Activated naive CD8-positive, alpha-beta T cell treated with anti-CD3 and anti-CD28 coated beads, Interleukin-2, amount 50 U/mL, for 24 hours (primary cell): ENCODE measurements at places on chromosomes 2 and 18.
A peak's percentile ranks its signal among the peaks of the same experiment; 100 is the strongest.

DNA sequence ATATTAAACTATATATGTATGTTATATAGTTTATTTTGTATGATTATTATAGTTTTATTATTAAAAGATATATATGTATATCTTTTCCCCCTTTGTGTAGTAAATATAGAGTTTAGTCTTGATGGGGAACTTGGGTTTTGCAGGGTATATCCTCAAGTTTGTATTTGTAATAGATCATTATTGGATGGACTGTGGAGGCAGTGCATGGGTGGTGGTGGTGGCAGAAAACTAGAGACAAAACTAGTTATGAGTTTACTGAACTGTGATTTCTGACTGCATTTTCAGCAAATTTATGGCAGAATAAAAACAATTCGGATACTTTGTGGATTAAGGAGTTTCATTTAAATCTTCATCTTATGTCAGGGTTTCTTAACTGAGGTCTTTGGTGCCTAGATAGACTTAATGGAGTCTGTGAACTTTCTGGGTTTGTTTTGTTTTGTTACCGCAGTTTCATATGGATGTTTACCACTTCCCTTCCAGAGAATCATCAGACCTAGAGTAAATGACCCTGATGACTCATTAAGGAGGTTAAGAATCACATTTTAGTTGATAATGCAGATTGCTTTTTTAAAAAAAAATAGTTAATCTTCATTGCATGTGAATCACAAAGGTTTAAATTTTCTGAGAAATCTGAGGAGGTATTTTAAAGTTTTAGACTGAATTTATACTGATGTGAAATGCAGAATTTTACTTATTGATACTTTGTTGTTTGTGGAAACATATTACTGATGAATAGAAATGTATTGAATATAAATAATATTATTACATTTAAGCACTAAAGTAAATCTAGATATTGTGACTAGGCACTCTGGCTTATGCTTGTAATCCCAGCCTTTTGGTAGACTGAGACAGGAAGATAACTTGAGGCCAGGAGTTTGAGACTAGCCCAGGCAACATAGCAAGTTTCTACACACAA lies 14.5 kb downstream of the EPC2 start:
- peak overlapping the region; percentile 73 for H3K27ac ChIP-seq
- H3K4me3 ChIP-seq = peak overlapping the region; percentile 52
- H3K27me3 ChIP-seq = no peaks in the 10 kb centered on the region
- peaks cover 66% of the 10 kb centered on the region for H3K4me1 ChIP-seq

DNA sequence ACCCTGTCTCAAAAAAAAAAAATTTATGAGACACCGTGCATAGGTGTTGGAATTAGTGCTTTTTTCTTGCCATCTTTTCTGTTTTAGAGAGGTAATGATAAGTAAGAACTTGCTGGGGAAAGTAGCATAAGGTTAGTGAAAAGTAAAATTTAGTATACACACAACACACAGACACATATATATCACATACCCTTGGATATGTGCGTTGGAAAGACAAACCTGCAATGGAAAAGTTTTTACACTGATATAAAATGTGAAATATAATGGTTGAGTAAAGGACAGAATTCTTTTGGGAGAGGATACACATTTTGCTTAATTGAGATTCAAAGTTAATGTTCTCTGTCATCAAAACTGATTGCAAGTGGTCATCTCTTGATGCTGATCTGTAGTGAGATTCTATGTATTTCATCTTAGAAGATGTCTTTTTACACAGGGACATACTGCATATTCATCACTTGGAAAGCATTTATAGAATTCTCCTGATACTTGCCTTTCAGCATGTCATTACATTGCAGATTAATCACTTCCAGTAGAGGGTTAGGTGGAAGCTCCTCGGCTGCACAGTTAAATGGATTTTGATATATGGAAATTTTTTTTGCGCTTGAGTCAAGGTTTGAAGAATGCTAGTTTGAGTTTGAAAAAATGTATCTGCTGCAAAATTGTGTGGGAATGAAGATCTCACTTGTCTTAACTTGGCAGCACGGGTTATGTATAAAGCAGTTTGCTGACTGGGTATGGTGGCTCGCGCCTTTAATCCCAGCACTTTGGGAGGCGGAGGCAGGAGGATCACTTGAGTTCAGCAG lies 13.5 kb downstream of the PPP1CB start:
- DNase-seq = no peak
- peaks cover 85% of the 10 kb centered on the region for H3K4me1 ChIP-seq
- no peak overlapping the region for H3K4me3 ChIP-seq
- peaks cover 28% of the 10 kb centered on the region for H3K36me3 ChIP-seq
- no peaks in the 10 kb centered on the region for H3K27me3 ChIP-seq
- H3K27ac ChIP-seq = peak overlapping the region; percentile 9

DNA sequence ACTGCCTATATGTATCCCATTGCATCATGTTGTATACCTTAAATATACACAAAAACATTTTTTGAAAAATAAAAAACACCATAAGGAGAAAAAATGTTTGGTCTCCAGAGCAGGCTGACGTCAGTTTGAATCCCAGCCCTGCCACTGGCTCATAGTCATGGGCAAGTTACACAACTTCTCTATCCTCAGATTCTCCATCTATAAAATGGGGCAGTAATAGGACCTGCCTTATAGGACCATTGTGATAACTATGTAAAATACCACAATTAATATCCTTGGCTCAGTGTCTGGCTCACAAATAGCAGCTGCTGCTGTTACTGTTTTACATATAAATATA lies 135.6 kb downstream of the SMAD7 start:
- H3K4me3 ChIP-seq = no peak overlapping the region
- peaks cover 55% of the 10 kb centered on the region for H3K4me1 ChIP-seq
- no peaks in the 10 kb centered on the region for H3K27me3 ChIP-seq
- H3K36me3 ChIP-seq = peaks cover 5% of the 10 kb centered on the region
- peak overlapping the region; percentile 84 for H3K27ac ChIP-seq

DNA sequence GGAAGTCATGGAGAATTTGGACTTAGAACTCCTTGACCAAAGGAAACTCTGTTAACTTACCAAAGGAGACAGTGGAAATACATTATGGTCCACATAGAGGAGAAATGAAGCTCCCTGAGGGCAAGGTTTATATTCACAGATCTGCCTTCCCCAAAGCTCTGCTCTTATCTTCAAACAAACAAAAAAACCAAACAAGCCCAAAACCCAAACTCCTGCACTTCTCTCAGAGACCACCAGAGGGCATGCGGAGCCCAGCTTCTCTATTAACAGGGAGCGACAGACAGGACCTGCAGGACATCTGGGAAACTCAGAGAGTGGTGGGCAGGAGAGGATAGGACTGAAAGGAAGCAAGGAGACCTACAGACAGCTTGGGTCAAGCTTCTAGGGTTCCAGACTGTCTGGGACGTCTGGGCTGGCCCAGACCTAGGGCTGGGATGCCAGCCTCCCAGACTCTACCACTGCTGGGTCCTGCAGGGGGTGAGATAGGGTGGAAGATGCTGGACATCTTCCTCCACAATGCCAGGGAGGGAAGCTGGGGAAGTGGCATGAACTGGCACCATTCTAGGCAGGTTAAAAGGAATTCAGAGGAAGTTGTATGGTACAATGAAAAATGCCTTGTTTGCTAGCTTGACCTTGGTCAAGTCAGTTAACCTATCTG lies 4.0 kb upstream of the WNT10A start:
- H3K4me3 ChIP-seq = no peak overlapping the region
- H3K27me3 ChIP-seq = peaks cover 48% of the 10 kb centered on the region
- H3K27ac ChIP-seq = no peak overlapping the region
- peaks cover 39% of the 10 kb centered on the region for H3K4me1 ChIP-seq

DNA sequence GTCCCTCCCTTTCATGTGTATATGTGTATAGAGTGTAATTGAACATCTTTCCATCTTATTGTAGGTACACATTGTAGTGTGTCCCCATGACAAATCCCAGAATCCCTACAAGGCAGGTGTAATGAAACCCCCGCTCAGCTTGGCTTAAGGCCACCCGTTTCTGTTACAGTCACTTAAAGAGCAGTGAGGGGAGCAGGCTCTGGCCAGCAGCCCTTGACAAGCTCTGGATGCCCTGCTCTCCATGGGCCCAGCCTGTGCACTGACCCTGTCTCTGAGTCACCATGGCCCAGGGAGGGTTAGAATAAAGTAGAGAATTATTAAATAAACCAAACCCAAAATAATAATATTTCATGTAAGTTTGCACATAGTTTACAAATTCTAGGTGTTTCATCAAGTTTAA lies 17.2 kb upstream of the MAL start:
- no peak for DNase-seq
- H3K4me1 ChIP-seq = peaks cover 10% of the 10 kb centered on the region
- no peaks in the 10 kb centered on the region for H3K36me3 ChIP-seq
- H3K27me3 ChIP-seq = peaks cover 2% of the 10 kb centered on the region

- no peak overlapping the region for H3K4me3 ChIP-seq
- no peaks in the 10 kb centered on the region for H3K4me1 ChIP-seq
- H3K36me3 ChIP-seq = no peaks in the 10 kb centered on the region
- no peak overlapping the region for H3K27ac ChIP-seq
Measured at GRCh38 chr2:77521548-77521891, 656 bp downstream of the LRRTM4 start.

DNA sequence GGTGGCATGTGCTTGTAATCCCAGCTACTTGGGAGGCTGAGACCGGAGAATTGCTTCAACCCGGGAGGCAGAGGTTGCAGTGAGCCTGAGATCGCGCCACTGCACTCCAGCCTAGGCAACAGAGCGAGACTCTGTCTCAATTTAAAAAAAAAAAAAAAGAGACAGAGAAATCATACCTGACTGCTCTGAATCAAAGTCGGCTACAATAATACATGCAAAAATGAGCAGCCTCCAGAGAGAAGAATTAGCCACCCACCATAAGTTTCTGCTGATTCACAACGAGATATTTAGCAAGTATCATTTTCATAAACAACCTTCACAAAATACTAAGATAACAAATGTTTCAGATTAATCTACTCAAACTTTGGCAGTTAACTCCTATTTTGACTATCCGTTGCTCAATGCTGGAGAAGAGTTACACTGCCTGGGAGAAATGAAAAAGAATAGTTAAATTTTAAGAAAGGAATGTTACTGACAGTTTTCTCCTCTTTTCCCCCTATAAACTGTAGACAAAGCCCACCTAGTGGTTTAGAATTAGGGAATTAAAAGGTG lies 1.5 kb downstream of the OSBPL1A start:
- H3K27ac ChIP-seq = no peak overlapping the region
- H3K36me3 ChIP-seq = no peaks in the 10 kb centered on the region
- peaks cover 9% of the 10 kb centered on the region for H3K27me3 ChIP-seq
- H3K4me1 ChIP-seq = peaks cover 30% of the 10 kb centered on the region

DNA sequence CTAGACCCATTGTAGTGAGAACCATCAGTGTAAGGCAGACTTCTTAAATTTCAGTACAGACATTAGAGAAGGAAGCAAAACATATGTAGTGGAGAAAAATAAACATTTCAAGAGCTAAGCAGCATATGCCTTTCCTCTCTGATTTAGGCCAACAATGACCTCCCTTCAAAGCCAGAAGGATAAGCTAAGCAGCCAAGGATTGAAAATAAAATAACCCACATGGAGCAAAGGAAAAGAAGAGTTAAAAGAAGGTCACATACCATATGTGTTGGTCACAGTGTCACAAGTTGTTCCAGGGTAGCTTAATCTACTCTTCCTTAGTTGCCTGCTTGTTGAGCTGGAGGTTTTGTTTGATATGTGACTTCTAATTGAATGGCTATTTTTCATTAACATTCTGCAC lies 15.6 kb upstream of the LAMA1 start:
- no peak overlapping the region for H3K4me3 ChIP-seq
- no peaks in the 10 kb centered on the region for H3K36me3 ChIP-seq
- no peaks in the 10 kb centered on the region for H3K27me3 ChIP-seq
- H3K4me1 ChIP-seq = no peaks in the 10 kb centered on the region
- no peak overlapping the region for H3K27ac ChIP-seq

DNA sequence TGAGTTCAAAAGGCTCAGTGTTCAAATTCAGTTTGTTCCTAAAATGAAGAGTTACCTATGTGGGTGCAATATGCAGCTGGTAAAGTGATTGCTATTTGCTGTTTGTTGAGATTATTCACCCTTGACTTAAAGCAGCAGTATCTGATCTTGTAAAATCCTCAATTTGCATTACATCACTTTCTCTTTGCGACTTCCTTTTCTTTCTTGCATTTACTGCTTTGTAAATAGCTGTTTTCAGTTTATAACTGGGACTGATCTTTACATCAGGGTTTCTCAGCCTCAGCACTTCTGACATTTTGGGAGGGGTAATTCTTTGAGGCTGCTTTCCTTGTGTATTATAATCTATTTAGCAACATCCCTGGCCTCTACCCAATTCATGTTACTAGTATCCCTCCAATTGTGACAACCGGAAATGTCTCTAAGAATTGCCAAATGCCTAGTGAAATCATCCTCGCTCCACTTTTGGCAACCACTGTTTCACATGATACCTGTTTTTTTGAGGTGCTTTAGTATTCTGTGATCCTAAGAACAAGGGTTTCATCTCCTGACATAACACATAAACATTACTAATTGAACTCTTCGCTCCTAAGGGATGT lies 12.1 kb upstream of the ERCC3 start:
- no peaks in the 10 kb centered on the region for H3K27me3 ChIP-seq
- H3K36me3 ChIP-seq = peaks cover 12% of the 10 kb centered on the region
- H3K4me1 ChIP-seq = no peaks in the 10 kb centered on the region
- no peak overlapping the region for H3K27ac ChIP-seq
- DNase-seq = no peak

DNA sequence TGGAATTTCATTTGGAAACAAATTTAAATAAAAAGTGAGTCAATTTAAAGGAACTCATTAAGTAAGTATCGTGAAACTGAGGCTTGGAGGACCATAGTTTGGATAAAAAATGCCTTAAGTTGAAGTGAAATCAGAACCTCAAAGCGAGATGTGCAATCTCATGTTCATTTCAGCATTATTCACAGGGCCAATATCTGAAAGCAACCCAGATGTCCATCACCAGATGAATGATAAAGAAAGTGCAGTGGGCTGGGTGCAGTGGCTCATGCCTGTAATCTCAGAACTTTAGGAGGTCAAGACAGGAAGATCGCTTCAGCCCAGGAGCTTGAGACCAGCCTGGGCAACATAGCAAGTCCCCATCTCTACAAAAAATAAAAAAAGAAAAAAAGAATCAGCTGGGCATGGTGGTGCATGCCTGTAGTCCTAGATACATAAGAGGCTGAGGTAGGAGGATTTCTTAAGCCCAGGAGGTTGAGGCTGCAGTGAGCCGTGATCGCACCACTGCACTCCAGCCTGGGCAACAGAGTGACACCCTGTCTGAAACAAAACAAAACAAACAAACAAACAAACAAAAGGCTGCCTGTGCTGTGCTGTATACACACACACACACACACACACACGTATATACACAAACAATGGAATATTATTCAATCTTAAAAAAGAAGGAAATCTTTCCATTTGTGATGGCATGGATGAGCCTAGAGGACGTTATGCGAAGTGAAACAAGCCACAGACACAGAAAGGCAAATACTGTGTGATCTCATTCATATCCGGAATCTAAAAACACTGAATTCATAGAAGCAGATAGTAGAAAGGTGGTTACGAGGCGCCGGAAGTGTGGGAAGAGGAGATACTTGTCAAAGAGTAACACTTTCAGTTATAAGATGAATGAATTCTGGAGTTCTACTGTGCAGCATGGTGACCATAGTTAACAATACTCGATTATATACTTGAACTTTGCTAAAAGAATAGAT lies 14.5 kb downstream of the SH3RF3 start:
- DNase-seq = peak; percentile 23
- H3K4me3 ChIP-seq = no peak overlapping the region
- no peaks in the 10 kb centered on the region for H3K36me3 ChIP-seq
- H3K27me3 ChIP-seq = peaks cover 4% of the 10 kb centered on the region
- no peak overlapping the region for H3K27ac ChIP-seq
- H3K4me1 ChIP-seq = peaks cover 40% of the 10 kb centered on the region

GRCh38 chr2:62663920-62664795 lies 41.4 kb upstream of the EHBP1 start:
- no peak overlapping the region for H3K27ac ChIP-seq
- no peaks in the 10 kb centered on the region for H3K27me3 ChIP-seq
- H3K36me3 ChIP-seq = no peaks in the 10 kb centered on the region
- H3K4me3 ChIP-seq = no peak overlapping the region
